ENCODE measurements at places on chromosomes 6 and 20.

DNA sequence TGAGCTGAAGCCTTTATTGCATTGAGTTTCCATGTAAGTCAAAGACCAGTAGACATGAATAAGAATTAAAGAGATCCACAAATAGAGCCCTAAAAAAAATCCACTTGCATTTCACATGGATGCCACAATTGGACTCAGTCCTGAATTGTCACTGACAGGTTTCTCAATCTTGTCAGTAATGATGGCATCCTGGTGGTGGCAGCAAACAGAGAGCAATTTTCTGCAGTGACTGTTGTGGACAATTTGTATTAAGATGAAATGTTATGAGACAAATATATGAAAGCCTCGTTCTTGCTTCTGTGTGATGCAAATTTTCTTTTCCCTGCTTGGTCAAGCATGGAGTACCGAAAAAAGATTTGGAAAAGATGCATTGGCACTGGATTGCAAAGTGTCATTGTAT lies 278.9 kb downstream of the SAMD5 start:
- no peak for DNase-seq

GRCh38 chr6:27755768-27756167 lies 156.4 kb downstream of the OR2B2 start:
- no peak for DNase-seq

DNA sequence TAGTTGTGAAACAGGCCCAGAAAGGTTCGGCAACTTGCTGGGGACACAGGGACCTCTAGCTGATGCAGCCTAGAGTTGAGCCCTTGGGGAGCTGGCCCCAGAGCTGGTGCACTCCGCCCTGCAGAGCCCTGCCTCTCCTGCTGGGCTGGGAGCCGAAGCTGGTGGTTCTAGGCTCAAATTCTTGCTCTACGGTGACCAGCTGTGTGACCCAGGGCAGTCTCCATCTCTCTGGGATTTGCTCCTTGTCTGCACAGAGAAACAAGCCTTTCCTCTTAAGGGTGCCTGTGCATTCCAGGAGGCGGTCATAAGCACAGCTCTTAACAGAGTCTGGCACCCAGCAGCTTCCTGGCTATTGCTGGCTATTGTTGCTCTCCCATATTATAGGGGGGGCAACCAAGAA lies 47.4 kb downstream of the RBM38 start:
- DNase-seq = no peak

DNA sequence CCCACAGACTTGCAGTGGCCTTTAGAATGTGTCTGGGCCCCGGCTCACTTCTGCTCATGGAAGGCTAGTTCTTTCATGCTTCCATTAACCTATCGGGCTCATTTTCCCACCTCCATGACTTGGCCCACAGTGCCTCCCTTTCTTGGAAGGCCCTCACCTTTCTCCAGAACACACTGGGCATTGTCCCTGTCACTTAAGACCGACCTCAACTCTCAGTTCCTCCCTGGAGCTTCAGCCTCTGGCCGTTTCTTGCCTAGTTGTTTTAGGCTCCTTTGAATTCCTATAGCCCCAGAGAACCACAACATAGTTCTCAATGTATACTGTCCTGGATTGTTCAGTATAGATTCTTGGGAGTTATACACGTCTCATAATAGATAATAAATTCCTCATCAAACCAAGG lies 19.3 kb upstream of the TNFAIP3 start:
- DNase-seq = no peak

DNA sequence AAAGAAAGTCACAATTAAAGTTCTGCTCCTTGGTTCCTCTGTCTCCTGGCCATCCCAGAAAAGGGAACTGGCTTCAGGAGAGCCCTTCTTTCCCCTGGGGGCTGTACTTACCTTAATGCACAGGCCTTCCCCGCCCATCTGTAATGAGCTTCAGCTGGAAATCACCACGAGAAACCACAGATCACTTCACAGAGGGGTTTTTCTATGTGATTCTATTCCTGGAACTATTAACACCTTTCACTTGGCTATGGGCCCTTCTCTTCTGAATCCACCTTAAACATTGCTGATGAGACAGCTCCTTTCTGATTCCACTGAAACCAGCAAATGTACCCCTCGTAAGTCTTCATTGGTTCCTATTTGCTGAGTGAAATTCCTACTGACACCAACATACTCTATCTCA lies 80.7 kb downstream of the FOXF2 start:
- no peak for DNase-seq

DNA sequence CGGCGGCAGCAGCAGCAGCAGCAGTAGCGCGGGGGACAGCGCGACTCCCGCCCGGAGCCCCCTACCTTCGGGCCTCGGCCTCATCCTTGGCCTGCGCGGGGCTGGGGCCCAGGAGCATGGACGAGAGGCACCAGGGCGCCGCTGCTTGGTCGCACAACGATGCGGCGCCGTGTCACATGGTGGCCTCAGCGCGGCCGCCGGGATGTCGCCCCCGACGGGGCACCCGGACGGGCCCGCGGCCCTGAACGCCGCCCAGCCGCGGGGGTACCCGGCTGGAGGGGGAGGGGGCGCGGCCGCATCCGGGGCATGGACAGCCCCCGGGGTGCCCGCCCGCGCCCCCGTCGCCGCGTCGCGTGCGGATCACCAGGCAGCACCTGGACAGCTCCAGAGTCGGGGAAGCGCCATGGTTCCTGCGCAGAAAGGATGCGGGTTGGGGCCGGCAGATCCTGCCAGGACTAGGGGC lies 57.1 kb downstream of the CDH22 start:
- DNase-seq = no peak

DNA sequence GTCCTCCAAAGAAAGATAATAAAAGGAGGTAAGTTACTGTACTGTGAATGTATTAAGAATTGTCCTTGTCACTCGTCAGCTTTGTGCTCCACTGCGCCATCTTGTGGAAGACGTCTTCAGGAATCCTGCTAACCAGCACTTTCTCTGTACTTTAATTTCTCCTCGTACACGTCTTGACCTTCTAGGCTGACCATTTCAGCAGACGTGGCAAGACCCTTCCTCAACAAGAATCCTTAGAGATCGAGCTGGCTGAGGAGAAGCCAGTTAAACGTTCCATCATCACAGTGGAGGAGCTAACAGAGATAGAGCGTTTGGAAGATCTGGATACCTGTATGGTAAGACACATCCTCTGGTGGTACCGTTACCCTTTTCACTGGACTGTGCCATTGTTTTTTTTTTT lies 95.5 kb upstream of the SCGN start:
- peak; percentile 56 for DNase-seq

GRCh38 chr20:17806739-17807441 lies 107.1 kb downstream of the BANF2 start:
- DNase-seq = no peak

- peak; percentile 61 for DNase-seq
These were observed 14.7 kb downstream of the UCKL1 start for GRCh38 chr20:63941282-63942081.

DNA sequence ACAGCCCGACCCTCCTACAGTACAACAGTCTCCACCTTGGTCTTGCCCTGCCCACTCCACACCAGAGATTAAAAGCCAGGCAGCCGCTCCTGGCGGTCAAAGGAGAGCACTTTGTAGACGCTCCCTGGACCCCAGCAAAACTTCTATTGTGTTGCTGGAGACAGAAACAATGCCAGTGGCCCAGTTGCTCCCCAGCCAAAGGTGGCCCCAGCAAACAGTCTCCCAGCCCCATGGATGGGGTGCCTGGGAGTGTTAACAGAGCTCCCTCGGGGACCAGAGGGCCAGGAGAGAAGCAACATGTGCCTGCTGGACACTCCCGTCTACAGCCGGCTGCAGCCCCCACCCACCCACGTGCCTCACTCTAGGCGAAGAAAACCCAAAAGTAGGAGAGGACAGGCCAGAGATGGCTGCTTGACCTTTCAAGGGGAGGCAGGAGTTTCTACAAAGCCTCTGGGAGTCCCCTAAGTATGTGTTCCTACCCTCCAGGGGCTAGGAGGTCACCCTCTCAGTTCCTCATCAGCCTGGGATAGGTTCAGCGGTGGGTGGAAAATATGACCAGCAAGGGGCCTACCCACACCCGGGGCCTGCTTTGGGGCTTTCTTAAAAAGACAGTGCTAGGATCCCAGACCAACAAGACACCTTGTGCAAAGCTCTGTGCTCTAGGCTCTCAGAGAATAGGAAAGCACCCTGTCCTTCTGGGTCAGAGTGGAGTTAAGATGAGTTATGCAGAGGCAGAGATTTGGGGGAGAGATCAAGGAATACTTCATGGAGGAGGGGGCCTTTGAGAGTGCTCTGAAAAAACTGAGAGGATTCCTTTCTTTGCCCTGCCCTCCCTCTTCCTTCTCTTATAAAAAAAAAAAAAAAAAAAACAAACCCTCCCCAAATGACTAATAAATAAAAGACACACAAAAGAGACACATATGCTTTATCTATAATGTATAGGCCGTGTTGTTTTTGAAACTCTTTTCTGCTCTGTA lies 19.0 kb upstream of the PREX1 start:
- DNase-seq = no peak

DNA sequence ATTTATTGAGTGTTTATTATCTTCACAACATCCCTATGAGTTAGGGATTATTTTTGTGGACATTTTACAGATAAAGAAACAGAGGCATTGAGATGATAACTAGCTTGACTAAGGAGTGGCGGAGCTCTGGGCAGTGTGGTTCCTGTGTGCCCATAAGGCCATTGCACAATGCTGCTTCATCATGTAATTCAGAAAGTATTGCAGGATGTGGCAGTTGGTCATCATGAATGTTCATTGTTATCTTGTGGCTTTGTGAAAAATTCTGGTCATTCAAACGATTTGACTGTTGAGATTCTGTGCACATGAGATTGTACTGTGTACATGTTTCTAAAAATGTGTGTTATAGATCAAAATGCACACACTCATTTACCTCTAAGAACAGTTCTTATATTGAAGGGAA lies 150.8 kb downstream of the ESR1 start:
- no peak for DNase-seq

DNA sequence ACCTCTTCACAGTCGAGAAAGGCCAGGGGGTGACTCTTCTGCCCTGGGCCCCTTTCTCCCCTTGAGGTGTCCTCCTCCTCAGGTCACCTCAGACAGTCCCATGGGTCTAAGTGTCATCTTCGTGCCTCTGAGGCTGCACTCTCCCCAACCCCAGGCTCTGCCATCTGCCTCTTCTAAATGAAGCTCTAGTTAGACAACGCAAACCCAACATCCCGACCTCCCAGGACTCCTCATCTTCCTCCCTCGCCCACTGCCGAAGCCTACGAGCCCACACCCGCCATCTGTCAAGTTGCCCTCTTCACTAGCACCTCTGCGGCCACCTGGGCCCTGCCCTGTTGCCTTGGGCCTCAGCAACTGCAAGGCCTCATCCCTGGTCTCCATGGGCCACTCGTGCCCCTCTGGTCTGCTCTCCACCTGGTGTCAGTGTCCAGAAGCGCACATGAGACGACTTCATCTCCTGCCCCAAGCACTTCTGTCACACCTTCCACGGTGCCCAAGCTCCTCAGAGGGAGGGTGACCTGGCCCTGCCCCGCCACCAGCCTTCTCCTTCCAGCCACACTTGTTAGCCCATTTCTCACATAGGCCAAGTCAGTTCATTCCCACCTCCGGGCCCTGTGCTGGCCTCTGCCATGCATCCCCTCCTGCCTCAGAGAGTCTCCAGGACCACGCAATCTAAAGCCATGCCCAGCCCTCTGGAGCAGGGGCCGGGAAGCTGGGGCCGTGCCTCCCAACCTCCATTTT lies 53.8 kb downstream of the RRBP1 start:
- no peak for DNase-seq

DNA sequence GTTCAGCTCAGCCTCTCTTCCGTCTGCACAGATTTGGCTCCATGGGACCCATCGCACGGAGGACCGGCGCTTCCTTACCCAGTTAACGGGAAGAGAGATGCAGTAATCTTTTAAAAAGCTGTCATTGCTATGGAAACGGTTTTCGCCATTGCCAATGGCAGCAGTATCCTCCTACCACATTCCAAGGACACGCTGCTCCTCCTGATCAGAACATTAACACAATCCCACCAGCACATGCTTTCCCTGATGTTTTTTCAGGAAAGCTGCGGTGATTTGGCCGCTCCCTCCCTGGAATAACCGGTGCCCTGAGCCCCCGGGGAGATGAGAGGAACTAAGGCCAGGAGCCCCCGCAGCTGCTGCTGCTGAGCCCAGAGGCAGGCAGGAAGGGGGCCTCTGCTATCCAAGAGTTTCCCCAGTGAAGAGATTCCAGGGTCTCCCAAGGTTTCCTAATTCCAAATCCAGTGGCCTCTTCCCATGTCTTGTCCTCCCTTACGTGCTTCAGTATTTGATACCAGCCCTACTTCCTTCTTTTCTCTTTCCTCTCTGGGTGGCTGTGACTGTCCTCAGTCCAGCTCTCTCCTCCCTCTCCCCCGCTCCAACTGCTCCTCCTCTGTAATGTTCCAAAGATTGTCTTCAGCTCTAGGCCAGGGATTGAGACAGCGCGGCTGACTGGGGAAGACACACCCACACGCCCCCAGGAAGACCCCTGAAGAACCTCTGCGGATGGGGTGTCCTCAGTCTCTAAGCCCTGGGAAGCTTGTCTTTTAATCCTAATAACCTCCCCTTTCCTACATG lies 2.6 kb downstream of the BNIP5 start:
- no peak for DNase-seq

DNA sequence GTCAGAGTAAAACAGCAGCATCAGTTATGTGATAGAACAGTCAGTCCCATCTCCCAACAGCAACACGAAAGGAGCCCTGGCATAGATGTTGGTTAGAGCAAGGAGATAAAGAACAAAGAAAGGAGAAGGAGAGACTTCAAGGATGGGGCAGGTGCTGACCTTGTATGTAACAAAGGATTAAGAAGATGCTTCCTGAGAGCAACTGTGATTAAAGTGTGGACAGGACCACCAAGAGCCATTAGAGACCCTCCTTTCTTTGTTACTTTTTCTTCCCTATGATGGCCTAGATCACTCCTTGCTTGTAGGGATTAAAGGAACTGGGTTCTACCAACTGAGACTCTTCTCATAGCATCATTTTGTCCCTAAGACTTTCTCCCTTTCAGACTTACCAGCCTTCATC lies 75.2 kb upstream of the GPR6 start:
- no peak for DNase-seq

GRCh38 chr6:87541744-87542143 lies 48.0 kb downstream of the RARS2 start:
- DNase-seq = no peak

GRCh38 chr6:73766040-73766439 lies 70.0 kb downstream of the CD109 start:
- DNase-seq = no peak

DNA sequence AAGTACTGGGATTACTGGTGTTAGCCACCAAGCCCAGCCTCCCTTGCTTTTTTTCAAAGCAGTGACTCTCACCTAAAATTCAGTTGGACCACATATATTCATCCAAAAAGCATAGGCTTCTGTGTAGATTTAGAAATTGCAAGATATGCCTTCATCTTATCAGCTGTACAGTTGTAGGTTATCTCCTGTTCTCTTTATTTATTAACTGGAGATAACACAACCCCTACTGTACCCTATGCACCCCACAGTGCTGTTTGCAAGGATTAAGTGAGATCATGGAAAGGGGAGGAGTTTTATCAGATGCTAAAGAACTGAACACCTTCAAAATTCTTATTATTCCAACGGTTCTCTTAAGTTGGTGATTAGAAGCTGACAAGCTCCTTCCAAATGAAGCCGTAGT lies 164.4 kb upstream of the JARID2 start:
- DNase-seq = no peak

GRCh38 chr6:152160346-152160745 lies 352.9 kb downstream of the ESR1 start:
- no peak for DNase-seq

GRCh38 chr20:6053776-6054688 lies at the start of gene LRRN4:
LRRN4 (minus strand) TSS chr20:6054060; CDS start chr20:6052799, 1,261 bp downstream.
- DNase-seq = no peak
